Activated CD8-positive, alpha-beta memory T cell treated with anti-CD3 and anti-CD28 coated beads, Interleukin-2, amount 50 U/mL, for 48 hours (primary cell): ENCODE measurements at places on chromosomes 2 and 18.

GRCh38 chr2:209719034-209719433 is 52.6 kb upstream of the UNC80 start:
- no peak for DNase-seq

DNA sequence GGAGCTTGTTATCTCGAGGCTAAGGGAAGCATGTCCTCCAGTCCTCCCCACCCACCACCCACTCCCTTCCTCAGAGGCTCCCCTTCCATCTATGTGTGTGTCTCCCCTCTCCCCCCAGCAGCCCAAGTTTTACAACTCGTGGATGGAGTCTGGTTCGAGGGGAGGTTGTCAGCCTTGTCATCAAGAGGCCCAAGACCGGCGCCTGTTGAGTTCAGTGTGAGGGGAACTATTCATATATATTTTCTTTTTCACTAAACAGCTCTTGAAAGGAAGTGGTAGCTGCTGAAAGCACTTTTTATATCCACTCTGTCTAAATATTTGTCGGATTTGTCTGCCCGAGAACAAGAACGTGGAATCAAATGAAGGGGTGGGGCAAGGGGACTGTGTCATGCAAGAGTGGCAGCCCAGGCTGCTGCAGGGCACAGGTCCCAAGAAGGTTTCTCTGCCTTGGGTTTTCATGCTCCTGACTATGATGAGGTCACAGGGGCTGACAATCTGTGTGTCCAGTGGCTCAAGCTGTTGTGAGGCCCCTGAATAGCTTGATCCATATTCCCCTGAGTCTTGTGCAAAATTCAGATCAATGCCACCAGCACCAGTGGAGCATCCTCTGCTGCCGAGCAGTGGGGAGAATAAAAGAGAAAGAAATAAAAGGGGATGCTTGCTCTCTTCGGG is 35.0 kb downstream of the NRP2 start:
- no peak for DNase-seq

- DNase-seq, result no peak
Measured at GRCh38 chr18:26963292-26963691, 97.8 kb upstream of the AQP4 start.

DNA sequence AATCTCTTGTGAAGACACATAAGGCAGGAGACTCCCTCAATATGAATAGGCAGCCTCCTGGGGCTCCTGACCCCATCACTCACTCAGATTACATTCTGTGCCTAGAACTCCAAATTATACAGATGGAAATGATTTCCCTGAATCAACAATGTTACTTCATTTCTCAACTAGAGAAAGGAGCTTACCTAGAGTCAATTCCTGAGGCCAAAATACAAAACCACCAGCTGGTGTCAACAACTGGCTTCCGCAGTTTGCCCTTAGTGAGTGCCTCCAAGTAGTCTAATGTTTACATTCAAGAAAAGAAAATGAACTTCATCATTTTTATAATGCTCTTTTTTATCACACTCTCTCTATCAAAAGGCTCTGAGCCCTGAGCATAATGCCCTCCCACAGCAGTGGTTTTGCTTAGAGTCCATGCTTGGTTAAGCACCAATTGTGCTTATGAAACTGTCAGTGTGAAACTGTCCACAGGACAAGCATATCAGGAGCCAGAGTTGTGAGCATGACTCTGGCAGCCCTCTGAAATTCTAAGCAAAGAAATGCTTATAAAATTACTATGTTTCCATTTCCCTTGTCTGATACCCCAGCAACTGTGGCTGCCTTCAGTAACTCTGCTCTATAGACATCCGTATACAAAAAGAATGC is 305.7 kb upstream of the PKDCC start:
- DNase-seq, result no peak

GRCh38 chr2:184410160-184410559 is 188.2 kb upstream of the ZNF804A start:
- no peak for DNase-seq

GRCh38 chr2:60530660-60531281 is 22.7 kb downstream of the BCL11A start:
- no peak for DNase-seq

GRCh38 chr2:218125095-218125494 is 733 bp upstream of the CXCR2 start:
- DNase-seq, result no peak
